ENCODE measurements at places on chromosomes 4 and X.

DNA sequence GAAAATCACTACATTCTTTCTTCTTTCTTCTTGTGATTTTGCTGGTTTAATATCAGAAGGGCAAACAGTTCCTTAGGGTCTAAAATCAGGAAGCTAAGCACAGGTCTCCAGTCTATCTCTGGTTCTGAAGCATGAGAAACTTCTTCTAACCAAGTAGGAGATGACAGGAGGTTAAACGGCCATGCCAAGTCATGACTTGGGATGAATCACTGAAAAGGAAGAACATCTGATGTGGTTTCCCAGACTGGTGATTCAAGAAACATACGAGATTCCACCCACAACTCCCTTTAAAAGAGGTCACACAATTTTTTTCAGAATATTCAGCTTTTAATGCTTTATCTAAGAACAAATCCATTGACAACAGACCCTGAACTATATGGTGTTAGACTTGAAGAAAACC, 684.0 kb upstream of the PRKX start:
- DNase-seq = no peak

- DNase-seq = no peak
These were observed 64.0 kb upstream of the CLDN34 start for GRCh38 chrX:9903146-9903545.

DNA sequence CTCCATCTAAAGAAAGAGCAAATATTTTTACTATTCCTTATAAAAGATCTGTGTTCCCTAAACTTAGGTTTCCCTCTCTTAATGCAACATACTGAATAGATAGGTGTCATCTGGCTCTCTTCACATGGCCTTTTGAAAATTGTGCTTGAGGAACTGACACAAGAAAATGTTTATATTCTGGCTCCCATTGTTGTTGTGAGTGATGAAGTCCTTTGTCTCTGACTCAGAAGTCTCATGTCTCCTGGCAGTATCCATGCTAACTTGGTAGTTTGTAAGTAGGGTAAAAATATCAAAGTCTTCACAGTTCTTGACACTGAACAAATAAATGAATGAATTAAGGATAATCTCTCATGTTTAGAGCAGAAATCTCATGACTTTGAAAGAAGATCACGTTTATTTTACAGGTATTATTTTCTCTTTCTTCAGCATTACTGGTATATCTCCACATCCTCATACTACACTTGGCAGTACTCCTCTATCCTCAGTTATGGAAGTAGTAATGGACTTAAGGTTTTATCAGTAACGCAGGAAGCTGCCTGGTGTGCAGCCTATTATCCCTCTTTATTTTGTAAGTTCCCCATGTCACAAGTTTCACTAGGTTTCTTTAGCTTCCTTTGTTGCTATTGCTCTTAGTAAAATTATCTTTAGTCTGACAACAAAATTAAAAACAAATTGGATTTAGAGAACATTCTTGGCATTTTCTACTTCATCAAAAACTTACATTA, 14.2 kb upstream of the PABPC4L start:
- no peak for DNase-seq

DNA sequence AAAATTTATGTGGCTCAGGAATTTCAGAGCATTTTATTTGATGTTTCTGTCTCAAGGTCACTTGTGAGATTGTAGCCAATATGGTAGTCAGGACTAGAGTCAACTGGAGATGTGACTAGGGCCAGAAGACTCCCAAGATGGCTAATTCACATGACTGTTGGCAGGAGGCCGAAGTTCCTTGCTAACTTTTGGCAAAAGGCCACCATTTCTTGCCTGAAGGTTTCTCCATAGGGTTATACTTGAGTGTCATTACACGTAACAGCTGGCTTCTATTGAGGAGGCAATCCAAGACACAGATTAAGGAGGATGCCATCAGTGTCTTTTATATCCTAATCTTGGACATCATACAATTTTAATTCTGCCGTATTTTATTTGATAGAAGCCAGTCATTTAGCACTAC, 162.3 kb upstream of the MAOA start:
- no peak for DNase-seq

GRCh38 chr4:71141125-71141524, 147.7 kb downstream of the DCK start:
- DNase-seq = peak; percentile 16

- DNase-seq = no peak
These were observed 1.6 kb upstream of the ASB5 start for GRCh38 chr4:176270669-176271068.

GRCh38 chr4:174999407-174999806, 81.2 kb downstream of the ADAM29 start:
- DNase-seq = no peak
